Gastrocnemius medialis (tissue), 4 donors: ENCODE measurements at places on chromosomes 4 and X.

DNA sequence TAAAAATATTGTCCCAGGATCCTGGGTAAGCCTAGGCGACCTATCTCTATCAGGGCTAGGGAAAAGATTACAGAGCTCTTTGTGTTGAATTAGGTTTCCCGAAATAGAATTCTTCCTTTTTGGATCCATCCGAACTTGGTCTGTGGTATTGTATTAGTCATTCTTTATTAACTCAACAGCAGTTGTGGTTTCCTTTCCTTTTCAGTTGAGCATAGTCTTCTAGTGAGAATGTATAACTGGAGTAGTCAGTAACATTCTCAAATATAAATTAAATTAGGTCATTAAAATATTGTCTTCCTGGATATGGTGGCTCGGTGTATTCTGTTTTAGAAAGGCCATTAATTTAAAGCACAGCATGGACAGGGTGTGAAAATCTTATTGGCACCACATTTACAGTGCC is 520.4 kb downstream of the NLGN4X start:
- DNase-seq = no peak

DNA sequence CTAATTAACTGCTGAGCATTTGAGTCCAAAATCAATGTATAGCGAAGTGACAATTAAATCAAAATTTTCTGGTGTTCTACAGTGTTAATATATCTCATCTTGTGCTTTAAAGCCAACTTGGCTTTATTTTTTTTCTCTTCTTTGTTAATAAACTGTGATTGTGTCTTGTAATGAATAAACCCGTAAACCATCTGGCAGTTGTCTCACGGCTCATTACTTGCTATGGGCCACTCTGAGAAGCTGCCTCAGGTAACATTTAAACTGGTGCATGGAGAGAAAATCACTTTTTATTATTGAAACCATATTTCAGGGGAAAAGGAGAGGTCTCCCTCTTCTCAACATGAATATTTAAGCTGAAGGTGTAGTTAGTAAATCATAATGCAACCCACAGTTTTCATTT is 694.0 kb downstream of the KCTD8 start:
- DNase-seq = no peak

GRCh38 chrX:1462596-1463251 is 10.0 kb upstream of the ASMTL start:
- DNase-seq = no peak

GRCh38 chr4:22708961-22709360 is 16.2 kb downstream of the GBA3 start:
- no peak for DNase-seq

DNA sequence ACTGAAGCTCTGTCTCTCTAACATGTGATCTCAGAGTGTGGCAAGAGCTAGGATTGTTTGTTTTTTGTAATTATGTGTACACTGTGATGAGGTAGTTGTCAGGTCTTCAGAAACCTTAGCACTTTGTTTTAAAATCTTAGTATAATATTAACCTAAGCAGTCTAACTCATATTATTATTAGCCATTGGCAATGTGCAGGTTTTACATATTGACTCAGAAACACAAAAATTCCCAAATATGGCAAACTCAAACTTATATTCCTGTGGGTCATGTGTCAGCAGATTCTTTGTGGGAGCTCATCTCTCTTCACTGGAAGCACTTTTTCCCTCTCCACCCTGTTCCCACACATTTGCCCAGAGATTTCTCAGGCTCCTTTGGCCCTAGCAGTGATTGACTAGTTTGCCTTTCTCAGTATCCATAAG is 8.2 kb upstream of the PWWP3B start:
- DNase-seq = no peak
